ENCODE measurements at places on chromosomes 11 and 22.

DNA sequence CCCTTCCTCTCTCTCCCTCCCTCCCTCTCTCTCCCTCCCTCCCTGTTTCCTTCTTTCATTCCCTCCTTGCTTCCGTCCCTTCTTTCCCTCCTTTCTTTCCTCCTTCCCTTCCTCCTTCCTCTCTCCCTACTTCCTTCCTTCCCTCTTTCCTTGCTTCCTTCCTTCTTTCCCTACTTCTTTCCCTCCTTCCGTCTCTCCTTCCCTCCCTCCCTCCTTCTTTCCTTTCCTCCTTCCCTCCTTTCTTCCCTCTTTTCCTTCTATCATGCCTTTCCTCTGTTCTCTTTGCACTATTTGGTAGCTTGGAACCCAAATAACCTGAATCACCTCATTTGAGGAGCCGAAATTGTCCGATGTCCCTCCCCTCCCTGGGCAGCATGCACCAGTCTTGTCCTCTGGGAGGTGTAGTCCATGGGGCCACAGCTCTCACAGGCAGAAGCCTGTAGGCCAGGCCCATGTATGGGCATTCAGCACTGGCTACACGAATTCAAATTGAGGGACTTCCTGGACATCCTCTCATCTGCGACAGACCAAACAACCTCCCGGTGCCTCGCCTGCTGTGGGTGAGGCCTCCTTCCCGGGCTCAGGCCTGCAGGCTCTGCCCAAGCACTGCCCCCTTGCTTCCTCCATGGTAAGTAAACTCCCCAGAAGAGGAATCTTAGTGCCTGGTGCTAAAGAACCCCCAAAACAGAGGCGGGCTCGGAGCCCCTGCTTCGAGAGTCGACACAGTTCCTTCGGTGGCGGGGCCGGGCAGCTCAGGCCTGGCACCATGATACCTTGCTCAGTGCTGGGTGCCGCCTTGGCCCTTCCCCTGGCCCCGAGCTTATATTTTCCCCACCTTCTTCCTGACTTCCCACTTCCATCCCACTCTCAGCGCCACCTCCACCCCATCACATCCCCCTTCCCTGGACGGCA lies 454.1 kb upstream of the CADM1 start:
- DNase-seq, result no peak

DNA sequence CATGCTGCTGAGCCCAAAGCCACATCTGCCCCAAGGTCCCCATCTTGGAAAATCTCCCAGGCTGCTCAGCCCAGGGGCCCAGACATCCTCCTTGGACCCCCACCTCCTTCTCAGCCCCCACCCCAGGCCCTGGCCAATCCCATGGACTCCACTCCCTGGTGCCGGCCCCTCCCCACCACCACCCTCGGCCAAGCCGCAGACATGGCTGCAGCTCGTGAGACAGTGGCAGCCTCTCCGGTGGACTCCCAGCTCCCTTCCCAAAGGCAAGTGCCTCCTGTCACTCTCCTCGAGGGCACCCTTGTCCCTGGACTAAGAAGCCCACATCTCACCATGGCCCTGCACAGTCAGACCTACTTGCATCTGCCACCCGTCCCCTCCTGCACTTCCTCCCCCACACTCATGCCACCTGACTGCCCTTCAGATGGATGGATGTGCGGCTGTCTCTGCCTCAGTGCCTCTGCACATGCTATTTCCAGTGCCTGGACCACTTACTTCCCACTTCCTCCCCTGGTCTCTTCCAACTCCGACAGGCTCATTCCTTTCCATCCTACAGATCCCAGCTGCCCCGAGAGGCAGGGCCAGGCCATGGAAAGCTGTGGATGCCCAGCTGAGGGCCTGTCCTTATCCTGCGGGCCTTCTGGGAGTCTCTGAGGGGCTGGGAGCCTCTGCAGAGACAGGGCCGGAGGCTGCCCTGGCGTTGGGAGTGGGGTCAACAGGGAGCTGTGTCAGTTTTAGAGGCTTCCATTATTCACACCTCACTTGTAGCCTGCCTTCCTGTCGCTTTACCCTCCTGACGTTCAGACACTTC lies 25.5 kb upstream of the RFPL3 start:
- DNase-seq, result no peak

DNA sequence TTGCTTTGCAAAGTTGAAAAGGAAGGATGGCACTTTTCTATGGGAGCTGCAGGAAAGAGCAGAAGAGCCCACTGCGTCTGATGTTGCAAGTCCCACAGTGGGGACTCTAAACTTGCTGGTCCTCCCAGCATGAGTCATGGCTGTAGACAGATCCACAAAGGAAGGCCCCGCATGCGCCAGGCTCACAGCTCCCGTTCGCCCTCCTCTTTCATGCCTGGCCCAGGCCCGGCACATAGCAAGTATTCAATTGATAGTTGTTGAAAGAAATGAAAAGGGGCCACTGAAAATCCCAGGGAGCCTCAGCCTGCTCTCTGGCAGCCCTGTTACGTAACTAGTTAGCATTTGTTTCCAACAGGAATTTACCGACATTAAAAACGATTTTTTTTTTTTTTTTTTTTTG lies 18.9 kb downstream of the AP1B1 start:
- DNase-seq, result no peak

DNA sequence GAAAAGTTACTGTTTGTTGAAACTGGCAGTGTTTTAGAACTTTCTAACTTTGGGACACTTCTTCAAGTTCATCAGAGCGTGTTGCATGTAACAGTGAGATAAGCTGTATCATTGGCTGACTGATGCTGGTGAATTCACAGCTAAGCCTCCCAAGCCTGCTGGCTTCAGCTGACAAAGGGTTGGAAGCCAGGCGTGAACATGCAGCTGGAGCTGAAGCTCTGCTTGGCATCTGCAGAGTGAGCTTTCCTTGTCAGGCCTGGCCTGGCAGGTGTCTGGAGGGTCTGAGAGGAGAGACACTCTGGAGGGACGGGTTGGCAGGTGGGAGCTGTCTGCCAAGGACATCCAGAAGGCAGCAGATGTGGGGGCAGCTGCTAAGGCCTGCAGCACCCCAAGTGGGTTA lies 1.5 kb downstream of the AMPD3 start:
- DNase-seq, result no peak

- no peak for DNase-seq
These were observed 39.0 kb downstream of the BMAL1 start for GRCh38 chr11:13316528-13316961.

DNA sequence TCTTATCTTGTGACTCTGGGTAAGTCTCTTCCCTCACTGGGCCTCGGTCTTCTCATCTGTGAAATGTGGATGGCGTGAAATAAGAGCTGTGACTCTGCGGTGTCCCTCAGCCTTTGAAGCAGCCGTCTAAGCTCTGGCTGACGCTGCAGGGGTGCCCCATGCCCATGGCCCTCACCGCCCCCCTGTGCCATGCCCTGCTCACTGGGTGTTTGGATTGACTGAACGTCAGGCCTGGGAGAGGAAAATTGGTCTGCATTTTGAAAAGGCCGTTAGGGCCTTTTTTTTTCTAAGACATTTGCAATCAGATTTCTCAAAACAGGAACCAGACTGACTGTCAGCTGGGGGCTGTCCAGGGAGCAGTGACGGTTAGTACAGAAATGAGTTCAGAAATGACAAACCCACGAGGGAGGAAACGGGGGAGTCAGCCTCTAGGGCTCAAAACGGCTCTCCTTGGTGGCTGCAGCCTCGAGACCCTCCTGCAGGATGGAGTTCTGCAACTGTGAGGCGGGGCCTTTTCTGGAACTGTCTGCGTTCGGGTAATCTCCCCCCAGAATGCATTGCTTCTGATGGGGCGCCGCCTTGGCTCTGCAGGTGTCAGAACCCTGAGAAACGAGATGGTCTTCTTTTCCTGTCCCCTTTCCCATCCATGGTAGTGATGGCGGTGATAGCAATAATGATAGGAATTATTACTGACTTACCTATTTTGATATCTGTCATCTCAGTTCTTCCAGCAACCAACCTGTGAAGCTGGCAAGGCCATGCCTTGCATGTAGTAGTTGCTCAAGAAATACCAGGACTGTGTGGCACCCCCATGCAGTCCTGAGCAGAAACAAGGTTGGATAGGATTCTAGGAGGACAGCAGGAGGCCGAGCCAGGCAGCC lies 2.0 kb downstream of the GRK2 start:
- no peak for DNase-seq

GRCh38 chr22:17007852-17008731 lies at the start of gene GAB4:
Gene GAB4, minus strand, starts transcription at chr22:17008222. Its CDS starts 108 bp downstream, at chr22:17008114.
- no peak for DNase-seq

GRCh38 chr11:134460881-134461280 lies 48.8 kb upstream of the B3GAT1 start:
- DNase-seq, result no peak
